ENCODE measurements at places on chromosomes 4 and X. TPM values are rescaled to one million over a fixed set of nuclear protein-coding genes. Genes with fewer than 3 reads are reported as not detected.

The MAGEA9B gene
- not detected for total RNA-seq

The MAGEB2 gene
- total RNA-seq, result not detected

The EDA gene
- 0.23 TPM for total RNA-seq

The MAGEA6 gene
- not detected for total RNA-seq

The WDR17 gene
- total RNA-seq, result 2.7 TPM

The TMSB15B gene
- total RNA-seq, result 4.8 TPM

The MND1 gene
- total RNA-seq, result 1.8 TPM

The CD38 gene
- total RNA-seq, result not detected

The BEX2 gene
- total RNA-seq, result 0.18 TPM

The CXCL13 gene
- total RNA-seq, result not detected

The PHKA1 gene
- total RNA-seq, result 21.1 TPM

The MAGEB17 gene
- total RNA-seq, result not detected

The FBXW7 gene
- total RNA-seq, result 74.7 TPM

The INTS6L gene
- total RNA-seq, result 15.4 TPM

The EPGN gene
- 26.2 TPM for total RNA-seq

The MAGEA1 gene
- not detected for total RNA-seq

The ATOH1 gene
- total RNA-seq, result not detected

The GC gene
- not detected for total RNA-seq

The UGT2B15 gene
- total RNA-seq, result not detected

The XPNPEP2 gene
- not detected for total RNA-seq

The SLC49A3 gene
- total RNA-seq, result 1.4 TPM

The LRIT3 gene
- under 0.01 TPM for total RNA-seq

The GAGE12E gene
- total RNA-seq, result not detected

The DMD gene
- 34.9 TPM for total RNA-seq

The PCDH10 gene
- 73.0 TPM for total RNA-seq

The NHS gene
- total RNA-seq, result 1.4 TPM

The CNKSR2 gene
- 2.4 TPM for total RNA-seq

The JAKMIP1 gene
- total RNA-seq, result not detected

The FAM9B gene
- not detected for total RNA-seq

The ADH6 gene
- total RNA-seq, result not detected

The IL13RA1 gene
- 96.5 TPM for total RNA-seq

The CT45A8 gene
- total RNA-seq, result not detected

The NKX3-2 gene
- total RNA-seq, result not detected
